ENCODE measurements at places on chromosomes 7 and 10. TPM values are rescaled to one million over a fixed set of nuclear protein-coding genes. Genes with fewer than 3 reads are reported as not detected.
A peak's percentile ranks its signal among the peaks of the same experiment; 100 is the strongest.

DNA sequence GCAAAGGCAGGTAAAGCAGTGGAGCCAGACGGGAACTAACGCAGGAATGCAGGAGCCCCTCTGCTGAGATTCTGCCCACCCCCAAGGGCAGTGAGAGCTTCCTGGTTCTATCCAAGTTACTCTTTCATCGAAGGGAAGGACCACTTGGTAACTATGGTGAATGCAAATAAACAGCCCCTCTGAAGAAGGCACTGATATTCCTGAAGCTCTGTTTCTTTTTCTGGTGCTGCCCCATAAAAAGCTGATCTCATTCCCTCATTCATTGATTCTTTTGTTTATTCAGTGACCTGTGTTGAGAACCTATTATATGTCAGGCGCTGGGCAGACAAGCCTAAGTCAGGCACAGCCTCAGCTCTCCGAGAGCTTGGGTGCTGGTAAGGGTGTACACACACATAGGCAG lies 217.3 kb downstream of the SNX10 start:
- DNase-seq, result no peak

GRCh38 chr7:155991470-155991869 lies 179.2 kb upstream of the SHH start:
- no peak for DNase-seq

- DNase-seq, result no peak
These were observed 8.4 kb upstream of the TMEM254 start for GRCh38 chr10:80070057-80070456.

- no peak for DNase-seq
These were observed 900.1 kb downstream of the TYW1 start for GRCh38 chr7:67896721-67897120.

DNA sequence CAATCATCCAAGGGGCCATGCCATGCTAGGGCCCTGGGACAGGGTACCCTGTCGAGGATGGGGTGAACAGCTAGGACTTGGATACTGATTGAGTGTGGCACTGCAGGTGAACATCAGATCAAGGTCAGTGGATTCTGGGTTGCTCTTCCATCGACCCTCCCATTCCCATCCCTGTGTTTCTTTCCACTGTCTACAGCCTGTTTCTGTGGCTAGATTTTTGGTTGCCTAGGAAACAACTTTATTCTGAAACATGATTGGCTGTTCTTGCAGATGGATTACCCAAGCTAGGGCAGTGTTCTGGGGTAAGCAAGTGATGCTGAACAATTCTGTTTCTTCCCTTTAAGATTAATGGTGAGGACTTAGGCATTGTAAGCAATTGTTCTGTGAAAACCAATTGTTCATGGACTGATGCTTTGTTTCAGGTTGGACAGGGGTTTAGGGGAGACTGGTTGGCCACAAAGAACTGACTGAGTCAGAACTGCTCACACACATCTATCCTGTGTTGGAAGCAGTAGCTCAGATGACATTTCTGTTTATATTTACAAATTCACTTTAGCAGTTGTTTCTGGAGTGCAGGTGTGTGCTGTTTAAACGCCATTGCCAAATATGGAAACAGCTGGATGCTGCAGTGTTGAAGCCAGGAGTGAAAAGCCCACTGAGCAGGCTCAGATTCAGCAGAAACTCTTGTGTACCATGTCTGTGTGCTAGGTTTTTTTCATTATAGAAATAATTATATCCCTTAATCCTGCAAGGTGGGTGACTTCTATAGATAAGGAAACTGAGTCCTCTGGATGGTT lies 102.3 kb upstream of the BTBD16 start:
- no peak for DNase-seq

DNA sequence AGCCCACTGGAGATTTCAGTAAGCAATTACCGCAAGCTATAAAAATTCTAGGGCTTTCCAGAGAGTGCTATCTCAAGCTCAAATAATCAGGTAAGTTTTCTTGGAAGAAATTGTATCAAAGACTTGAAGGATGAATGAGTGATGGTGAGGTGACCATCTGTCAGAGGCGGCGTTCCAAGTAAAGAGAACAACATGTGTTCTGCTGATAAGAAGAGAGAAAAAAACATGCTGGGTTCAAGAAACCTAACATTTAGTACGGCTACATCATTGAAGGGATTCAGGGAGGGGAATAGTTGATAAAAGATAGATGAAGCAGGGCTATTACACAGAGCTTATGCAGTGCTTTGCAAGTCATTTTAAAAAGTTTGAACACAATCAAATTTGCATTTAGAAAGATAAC lies 100.7 kb downstream of the GNAI1 start:
- no peak for DNase-seq

- no peak for DNase-seq
These were observed 4.1 kb downstream of the JCAD start for GRCh38 chr10:30055226-30055662.

Gene ADK
- 21.8 TPM for total RNA-seq

- no peak for DNase-seq
These were observed 101.9 kb upstream of the HGF start for GRCh38 chr7:81871606-81872265.

Gene INA
- not detected for total RNA-seq

- peak; percentile 29 for DNase-seq
These were observed 7.5 kb downstream of the DYNC2I1 start for GRCh38 chr7:158863611-158864506.
